ENCODE measurements at places on chromosomes 4 and X. TPM values are rescaled to one million over a fixed set of nuclear protein-coding genes. Genes with fewer than 3 reads are reported as not detected.

The AFF2 gene
- 0.67 TPM for total RNA-seq

The VCX gene
- total RNA-seq: not detected

The FGD1 gene
- total RNA-seq: 8.0 TPM

- no peak for DNase-seq
Observed at GRCh38 chr4:169723207-169723965, 34.4 kb downstream of the HPF1 start.

DNA sequence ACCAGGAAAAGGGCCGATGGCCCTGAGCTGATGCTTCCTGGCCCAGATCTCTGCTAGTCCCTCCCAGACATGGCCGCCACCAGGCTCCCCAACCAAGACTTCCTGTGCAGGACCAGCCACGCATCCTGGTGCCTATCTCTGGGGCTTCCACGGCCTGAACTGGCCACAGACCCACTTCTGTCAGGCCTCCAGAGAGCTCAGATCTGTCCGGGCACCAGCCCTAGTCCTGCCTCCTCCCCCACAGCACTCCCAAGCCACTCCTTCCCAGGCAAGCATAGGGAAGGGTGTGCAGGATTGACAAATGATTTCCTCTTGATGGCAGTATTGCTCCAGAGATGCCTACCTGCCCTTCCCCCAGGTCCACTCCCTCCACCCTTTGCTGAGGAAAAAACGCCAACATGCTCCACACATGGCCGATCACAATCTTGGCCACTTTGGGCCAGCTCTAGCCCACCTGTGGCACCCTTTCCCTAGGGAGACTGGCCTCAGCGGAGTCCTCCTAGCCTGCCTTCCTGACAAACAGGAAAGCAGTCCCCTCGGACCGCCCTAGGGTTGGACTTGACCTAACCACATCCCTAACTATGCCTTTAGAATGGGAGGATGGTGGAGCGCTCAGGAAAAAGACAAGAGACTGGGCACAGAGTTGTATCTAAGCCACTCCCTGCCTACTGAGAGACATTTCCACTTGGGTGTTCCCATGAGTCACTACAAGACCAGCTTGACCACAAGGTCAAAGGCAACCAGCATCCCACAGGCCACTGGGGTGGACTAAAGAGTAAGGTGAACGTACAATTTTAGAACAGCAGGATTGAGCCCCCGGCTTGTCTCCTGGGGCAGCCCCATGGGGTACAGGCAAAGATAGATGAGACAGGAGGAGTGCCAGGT, 277.5 kb upstream of the AGTR2 start:
- DNase-seq: peak; percentile 77

DNA sequence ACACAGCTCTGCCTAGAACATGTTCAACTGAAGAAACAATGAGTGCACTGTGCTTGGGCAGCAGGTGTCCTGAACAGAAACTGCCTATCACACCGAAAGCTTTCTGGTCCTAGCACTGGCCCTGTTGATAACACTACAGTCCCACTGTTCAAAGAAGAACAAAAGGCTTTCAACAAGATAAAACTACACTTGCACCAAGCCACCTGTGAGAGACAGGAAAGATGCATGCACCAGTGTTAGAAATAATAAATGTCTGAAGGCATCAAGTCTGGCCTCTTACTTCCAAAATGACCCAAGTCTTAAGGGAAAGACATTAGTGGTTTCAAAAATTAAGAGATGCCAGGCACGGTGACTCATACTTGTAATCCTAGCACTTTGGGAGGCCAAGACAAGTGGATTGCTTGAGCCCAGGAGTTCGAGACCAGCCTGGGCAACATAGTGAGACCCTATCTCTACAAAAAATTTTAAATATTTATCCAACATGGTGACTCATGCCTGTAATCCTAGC, 68.7 kb downstream of the APBB2 start:
- no peak for DNase-seq

- no peak for DNase-seq
Observed at GRCh38 chr4:3375688-3376087, 66.1 kb upstream of the HGFAC start.

GRCh38 chrX:97290199-97290598, 406.5 kb downstream of the RPA4 start:
- DNase-seq: no peak

All from cardiac septum (tissue), 1 donor.